ENCODE measurements at places on chromosomes 1 and 21.

DNA sequence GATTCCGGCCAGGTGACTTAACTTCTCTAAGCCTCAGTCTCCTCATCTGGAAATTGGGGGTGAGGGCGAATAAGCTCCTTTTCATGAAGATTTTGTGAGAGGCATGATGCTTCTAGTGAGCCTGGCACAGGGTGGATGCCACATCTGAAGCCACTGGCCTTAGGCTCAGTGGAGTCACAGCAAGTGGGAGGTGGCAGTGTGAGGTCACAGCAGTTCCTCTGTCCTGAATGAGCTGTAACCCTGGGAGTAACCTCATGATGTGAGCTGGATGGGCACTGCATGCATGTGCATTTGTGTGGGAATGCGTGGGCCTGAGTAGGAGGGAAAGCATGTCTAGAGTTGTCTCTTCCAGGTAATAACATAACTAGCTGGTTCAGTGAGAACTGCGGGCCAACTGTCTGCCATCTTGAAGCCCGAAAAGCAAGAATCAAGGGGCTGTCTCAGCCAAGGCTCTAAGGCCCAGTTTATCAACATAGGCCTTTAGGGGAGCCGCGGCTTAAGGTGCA is 27.0 kb upstream of the HTR1D start:
- no peak for DNase-seq

- peak; percentile 53 for DNase-seq
Observed at GRCh38 chr1:223142795-223143536, at the start of gene TLR5. Gene TLR5 (minus strand): TSS chr1:223143248. CDS start chr1:223113031, 30,217 bp downstream.

DNA sequence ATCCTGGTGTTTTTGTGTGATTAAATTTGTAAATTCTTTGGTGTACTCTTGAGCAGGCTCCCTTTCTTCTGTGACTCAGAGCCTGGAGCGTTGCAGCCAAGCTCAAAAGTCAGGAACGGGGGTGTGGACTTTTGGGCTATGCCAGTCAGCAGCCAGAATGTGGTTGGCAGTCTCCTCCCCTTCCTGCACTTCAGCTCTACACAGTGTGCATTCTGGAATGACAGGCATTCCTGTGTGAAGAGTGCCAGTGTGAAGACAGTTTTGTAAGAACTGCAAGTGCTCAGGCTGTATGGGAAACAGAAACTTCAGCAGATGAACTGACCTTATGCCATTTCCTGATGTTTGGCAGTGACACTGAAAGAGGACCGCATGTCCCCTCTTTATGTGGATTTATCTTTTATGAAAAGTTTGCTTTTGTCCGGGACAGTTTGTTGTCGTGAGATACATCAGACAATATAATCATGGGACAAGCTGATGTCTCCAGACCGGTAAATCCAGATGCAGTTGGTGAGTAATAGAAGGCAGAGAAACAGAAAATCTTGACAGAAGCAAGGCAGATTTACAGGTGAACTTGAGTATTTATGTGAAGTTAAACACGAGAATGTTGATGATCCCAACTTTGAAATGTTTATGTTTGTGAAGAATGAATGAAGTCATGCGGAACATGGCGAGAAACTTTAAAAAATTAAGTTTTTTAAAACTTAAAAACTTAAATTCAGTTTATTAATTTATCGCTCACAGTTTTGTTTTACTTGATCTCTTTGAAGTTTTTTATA is 67.7 kb upstream of the RCC1 start:
- peak; percentile 93 for DNase-seq

GRCh38 chr1:17437580-17438317 is 1.7 kb downstream of the RCC2 start:
- DNase-seq: no peak

DNA sequence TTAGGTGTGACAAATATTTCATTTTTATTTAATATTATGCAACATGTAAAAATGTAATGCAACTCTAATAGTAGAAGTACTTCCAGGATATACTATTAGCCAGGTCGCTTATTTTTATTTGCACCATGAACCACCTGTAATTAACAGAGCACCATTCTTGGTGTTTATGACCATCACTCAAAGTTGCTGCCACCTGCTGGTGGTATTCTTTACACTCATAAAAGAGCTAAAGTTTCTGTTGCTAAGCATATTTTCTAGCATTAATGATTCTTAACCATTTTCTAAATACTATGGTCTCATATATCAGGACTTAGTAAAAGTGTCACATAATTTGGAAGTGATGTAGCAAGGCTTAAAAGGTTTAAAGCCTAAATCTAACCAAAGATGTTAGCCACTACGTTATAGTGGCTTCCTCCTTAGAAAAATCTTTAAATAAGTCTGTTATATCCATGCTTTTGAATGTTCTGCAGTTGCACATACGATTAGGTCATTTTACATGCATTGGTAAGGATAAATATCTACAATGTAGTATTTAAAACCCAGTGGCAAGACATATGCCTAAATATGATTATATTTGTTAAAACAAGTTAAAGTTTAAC is 244.5 kb downstream of the NEGR1 start:
- peak; percentile 26 for DNase-seq

DNA sequence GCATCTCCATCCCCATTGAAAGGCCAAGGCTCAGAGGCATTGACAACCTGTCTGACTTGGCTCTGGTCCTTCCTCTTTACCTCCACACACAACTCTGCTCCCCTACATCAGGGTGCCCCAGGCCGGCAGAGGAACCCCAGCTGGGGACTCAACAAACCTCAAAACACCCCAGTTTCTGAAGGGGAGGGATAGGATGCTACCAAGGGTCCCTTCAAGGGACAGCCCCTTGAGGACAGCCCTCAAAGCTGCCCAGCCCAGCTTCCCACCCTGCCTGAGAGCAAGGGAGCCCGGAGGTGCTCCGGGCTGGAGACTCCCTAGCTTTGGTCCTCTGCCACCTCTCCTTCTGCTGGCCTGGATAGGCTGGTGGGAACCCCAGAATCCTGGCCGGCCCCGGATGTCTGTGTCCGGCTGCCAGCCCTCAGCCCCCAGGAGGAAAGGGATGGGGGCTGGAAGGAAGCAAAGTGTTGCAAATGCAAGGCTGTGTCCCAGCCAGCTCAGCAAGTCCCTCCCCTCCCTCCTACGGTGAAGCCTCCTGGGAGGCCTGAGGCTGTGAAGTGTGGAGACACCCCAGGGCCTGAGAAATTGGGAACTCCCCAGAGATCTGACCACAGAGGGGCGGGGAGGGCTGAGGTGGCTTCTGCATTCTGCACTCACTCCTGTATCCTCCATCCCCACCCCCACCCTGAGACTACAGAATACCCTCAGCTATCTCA is 1.1 kb upstream of the MARCKSL1 start:
- DNase-seq: peak; percentile 60

GRCh38 chr1:204685236-204686006 is at the start of gene LRRN2:
Gene LRRN2 (minus strand): TSS chr1:204685738. CDS start chr1:204619992, 65,746 bp downstream.
- DNase-seq: no peak

GRCh38 chr1:57800376-57800775 is 376.5 kb upstream of the DAB1 start:
- DNase-seq: no peak

- no peak for DNase-seq
Observed at GRCh38 chr1:23913212-23913880, at the start of gene CNR2. Gene CNR2 (minus strand): TSS chr1:23913362. CDS start chr1:23875617, 37,745 bp downstream.

DNA sequence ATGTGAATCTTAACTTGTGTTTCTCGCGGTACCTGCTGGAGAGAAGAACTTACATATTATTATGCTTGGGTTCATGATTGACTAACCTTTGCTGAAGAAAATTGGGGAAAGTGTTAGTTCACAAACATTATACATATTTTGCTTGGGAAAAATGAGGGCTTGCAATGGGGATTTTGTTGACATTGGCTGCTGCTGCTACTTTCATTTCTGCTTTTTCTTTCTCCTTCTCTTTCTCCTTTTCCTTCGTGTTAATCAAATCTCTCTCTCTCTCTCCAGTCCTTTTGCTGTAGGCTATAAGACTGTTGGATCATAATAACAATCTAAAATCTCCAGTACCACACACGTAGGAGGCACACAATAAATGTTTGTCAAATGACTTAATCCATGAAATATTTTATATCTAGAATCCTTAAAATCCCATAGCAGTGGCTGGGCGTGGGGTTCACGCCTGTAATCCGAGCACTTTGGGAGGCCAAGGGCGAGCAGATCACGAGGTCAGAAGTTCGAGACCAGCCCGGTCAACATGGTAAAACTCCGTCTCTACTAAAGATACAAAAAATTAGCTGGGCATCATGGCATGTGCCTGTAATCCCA is 23.0 kb downstream of the IRF2BP2 start:
- DNase-seq: no peak

GRCh38 chr1:234544087-234544579 is 65.2 kb upstream of the TARBP1 start:
- DNase-seq: peak; percentile 68

DNA sequence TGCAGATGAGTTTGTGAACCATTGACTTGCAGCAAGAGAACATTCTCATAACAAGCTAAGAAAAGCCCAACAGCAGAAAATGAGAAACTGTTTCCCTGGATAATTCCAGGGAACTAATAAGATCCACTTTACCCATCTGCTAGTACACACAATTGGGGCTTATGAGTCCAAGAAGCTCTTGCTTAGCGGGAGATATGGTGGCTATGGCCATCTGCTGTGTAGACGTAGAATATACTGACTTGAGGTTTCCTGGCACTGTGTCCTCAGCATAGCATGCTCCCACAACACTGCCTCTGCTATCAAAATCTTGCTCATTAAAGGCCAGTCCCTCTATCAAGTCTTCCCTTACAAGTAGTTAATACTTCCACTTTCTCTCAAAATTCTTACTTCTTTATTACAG is 6.8 kb upstream of the RXRG start:
- no peak for DNase-seq

GRCh38 chr1:61642475-61643232 is 82.3 kb downstream of the TM2D1 start:
- DNase-seq: no peak

DNA sequence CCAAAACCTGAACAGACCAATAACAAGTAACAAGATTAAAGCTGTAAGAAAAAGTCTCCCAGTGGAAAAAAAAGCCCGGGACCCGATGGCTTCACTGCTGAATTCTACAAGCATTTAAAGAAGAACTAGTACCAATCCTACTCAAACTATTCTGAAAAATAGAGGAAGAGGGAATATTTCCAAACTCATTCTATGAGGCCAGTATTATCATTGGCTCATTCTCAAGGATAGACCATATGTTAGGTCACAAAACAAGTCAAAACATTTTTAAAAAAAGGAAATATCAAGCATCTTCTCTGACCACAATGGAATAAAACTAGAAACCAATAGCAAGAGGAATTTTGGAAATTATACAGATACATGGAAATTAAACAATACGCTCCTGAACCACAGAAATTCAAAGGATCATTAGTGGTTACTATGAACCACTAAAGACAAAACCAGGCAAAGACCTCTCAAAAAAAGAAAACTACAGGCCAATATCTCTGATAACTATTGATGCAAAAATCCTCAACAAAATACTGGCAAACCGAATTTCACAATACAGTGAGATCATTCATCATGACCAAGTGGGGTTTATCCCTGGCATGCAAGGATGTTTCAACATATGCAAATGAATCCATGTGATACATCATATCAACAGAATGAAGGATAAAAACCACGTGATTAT is 13.9 kb upstream of the IL20 start:
- no peak for DNase-seq

GRCh38 chr1:228375578-228376261 is 30.9 kb downstream of the TRIM11 start:
- DNase-seq: no peak

DNA sequence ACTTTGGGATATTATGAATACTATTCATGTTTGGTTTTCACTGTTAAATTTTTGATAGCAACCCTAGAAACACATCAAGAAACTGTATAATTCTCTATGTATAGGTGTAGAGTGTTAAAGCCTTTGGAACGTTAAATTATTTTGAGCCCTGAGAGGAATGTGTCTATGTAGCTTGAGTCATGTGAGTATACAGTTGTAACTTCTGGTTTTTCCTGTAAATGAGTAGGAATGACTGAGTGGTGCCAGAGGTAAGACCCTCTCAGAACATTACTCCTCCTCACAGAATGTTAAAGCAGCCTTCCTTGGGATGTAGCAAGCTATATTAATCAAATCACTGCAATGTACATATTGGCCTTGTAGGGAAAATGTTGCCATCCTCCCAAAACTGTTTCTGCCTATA is 69.0 kb downstream of the C1orf21 start:
- no peak for DNase-seq

Measured in kidney glomerular epithelial cell (primary cell).